NCI-H2081 (cell line): ENCODE measurements at places on chromosomes 3 and 15.
A peak's percentile ranks its signal among the peaks of the same experiment; 100 is the strongest.

DNA sequence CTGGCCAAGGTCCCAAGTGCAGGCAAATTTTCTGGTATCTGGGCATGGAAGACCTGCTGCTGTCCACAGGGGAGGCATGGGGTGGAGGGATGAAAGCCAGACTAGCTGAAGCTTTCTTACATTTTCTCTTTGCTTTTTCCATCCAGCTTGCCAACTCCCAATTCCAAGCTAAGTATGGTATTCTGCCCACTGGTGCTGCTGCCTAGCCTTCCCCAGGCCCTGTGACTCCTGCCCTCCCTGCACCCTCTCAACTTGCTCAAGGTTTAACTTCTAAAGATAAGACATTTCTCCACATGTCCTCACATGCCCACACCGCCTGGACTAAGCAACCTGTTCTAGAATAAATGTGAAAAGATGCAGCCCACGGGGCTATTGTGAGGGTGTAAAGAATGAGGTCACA lies 59.5 kb upstream of the HACD2 start:
- no peak for DNase-seq

DNA sequence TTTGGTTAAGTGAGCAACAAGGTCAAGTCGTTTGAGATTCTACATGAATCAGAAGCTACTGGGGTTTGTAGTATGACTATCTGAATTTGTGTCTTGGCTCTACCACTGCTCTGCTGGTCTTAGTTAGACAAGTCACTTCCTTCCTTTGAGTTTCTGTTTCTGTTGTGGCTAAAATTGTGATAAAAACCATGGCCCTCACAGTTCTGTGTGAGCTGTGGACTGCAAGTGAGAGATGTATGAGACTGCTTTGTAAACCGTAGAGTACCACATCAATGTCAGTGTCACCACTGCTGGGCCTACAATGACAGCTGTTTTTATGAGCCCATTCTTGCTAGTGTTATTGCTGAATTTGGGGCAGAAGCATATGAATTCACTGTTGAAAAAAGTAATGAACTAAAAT lies 32.7 kb downstream of the RARB start:
- DNase-seq: no peak

GRCh38 chr3:195163719-195164572 lies 107.0 kb downstream of the XXYLT1 start:
- no peak for DNase-seq

GRCh38 chr3:60803216-60804173 lies 447.8 kb downstream of the FHIT start:
- peak; percentile 7 for DNase-seq

GRCh38 chr15:96599268-96599667 lies 268.8 kb downstream of the NR2F2 start:
- DNase-seq: peak; percentile 70

GRCh38 chr3:68207327-68207726 lies 552.9 kb upstream of the SUCLG2 start:
- DNase-seq: no peak

- DNase-seq: no peak
Measured at GRCh38 chr3:48422272-48422671, 7.6 kb downstream of the PLXNB1 start.

GRCh38 chr15:68815598-68815997 lies 5.1 kb downstream of the ANP32A start:
- DNase-seq: no peak
